Memory B cell (primary cell): ENCODE measurements at places on chromosomes 11 and 22.
A peak's percentile ranks its signal among the peaks of the same experiment; 100 is the strongest.

GRCh38 chr11:113334183-113334582, 19.8 kb downstream of the TTC12 start:
- no peak overlapping the region for H3K4me3 ChIP-seq
- peaks cover 64% of the 10 kb centered on the region for H3K36me3 ChIP-seq
- H3K27me3 ChIP-seq, result no peaks in the 10 kb centered on the region

- H3K4me1 ChIP-seq, result no peaks in the 10 kb centered on the region
- no peaks in the 10 kb centered on the region for H3K36me3 ChIP-seq
- no peak overlapping the region for H3K27ac ChIP-seq
- H3K4me3 ChIP-seq, result no peak overlapping the region
- H3K27me3 ChIP-seq, result peaks cover 26% of the 10 kb centered on the region
Measured at GRCh38 chr22:26320447-26320846, 108.6 kb upstream of the ASPHD2 start.

DNA sequence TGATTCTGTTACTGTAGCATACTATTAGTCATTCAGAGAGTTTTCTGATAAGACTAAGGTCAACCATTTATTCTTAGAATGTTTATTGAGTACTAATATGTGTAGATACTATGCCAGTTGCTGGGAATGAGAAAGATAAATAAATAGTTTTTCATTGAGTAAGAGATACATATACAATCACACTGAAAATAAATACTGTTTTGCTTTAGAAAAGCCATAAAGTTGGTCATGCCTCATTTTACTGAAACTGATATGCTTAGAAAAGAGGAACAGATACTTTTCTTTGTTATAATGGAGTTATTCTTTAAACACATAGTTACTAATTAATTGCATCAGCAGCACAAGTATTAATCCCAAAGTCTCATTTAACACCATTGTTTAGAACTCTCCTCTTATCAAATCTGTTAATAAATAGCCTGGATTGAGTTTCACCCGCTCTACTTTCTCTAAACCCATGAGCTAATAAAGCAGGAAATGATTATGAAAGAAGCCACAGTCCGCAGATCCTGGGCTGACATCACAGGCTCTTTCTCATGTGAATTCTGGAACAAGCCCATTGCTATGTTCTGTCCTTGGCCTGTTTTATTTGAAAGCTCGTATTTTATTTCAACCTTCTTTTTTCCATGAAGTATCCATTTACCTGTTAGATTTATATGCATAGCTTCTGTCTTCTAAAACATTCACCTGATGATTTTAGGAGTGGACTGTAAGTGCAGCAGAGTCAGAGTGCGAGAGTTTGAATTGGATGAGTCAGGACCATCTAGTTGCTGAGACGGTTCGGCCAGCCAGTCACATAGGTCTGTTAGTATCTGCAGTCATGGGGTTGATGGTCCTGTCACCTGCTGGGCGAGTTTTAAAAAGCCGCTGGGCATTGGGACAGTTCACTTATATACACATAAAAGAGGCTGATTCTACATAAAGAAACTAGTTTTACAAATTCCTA, 35.5 kb downstream of the PIWIL4 start:
- H3K27ac ChIP-seq, result no peak overlapping the region
- H3K27me3 ChIP-seq, result peaks cover 4% of the 10 kb centered on the region
- DNase-seq, result no peak
- H3K4me1 ChIP-seq, result peaks cover 6% of the 10 kb centered on the region
- peaks cover 5% of the 10 kb centered on the region for H3K36me3 ChIP-seq

- no peak for DNase-seq
- no peak overlapping the region for H3K27ac ChIP-seq
- H3K4me3 ChIP-seq, result no peak overlapping the region
- peaks cover 11% of the 10 kb centered on the region for H3K4me1 ChIP-seq
- peaks cover 4% of the 10 kb centered on the region for H3K36me3 ChIP-seq
- H3K27me3 ChIP-seq, result no peaks in the 10 kb centered on the region
Measured at GRCh38 chr11:107819361-107820014, 39.1 kb downstream of the SLC35F2 start.

- no peak overlapping the region for H3K4me3 ChIP-seq
- no peaks in the 10 kb centered on the region for H3K36me3 ChIP-seq
- no peak overlapping the region for H3K27ac ChIP-seq
- H3K27me3 ChIP-seq, result no peaks in the 10 kb centered on the region
- no peak for DNase-seq
Measured at GRCh38 chr11:99513368-99513767, 492.6 kb downstream of the CNTN5 start.

DNA sequence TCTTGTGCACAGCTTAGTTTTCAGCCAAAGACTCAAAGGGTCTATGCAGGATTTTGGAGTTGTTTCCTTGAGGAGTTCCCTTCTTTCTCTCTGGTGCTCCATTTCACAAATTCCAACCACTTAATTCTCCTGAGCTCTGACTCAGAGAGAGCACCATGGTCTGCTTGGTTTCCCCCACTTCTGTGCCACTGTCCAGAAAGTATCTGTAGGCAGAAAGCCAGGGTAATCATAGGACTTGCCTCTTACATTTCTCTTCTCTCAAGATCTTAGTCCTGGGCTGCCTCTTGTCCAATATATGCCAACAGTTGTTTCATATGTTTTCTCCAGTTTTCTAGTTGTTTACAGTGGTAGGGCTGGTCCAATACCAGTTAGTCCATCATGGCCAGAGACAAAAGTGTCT, 6.4 kb upstream of the MRGPRD start:
- no peaks in the 10 kb centered on the region for H3K4me1 ChIP-seq
- peaks cover 4% of the 10 kb centered on the region for H3K36me3 ChIP-seq
- H3K27ac ChIP-seq, result no peak overlapping the region
- no peak for DNase-seq
- no peak overlapping the region for H3K4me3 ChIP-seq

DNA sequence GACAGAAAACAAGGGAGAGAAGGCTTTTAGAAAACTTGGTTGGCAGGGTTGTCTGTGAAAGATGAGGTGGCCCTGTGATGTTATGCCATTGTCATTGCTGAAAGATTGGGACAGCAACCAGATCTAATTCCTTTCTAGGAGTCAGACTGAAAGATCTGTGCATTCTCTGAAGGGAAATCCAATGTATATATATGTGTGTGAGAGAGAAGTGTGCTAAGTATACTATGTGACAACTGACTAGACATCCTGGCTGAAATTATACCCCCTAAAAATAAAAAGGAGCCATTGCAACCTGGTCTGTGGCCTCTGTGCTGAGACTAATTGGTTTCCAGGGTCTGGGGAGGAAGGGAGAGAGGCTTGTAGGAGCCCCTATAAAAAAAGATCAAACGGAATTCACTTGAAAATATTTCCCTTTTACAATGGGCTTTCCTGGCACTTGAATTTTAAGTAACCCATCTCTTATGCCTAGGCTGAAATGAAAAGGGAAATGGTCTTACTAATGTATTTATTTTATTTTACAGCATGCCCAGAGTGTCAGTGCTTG, 1.2 kb upstream of the MPPED2 start:
- no peak for DNase-seq
- H3K36me3 ChIP-seq, result no peaks in the 10 kb centered on the region
- peaks cover 23% of the 10 kb centered on the region for H3K27me3 ChIP-seq
- peak overlapping the region; percentile 55 for H3K4me3 ChIP-seq
- peaks cover 7% of the 10 kb centered on the region for H3K4me1 ChIP-seq

- H3K4me1 ChIP-seq, result peaks cover 24% of the 10 kb centered on the region
- no peak overlapping the region for H3K4me3 ChIP-seq
- no peaks in the 10 kb centered on the region for H3K36me3 ChIP-seq
- H3K27ac ChIP-seq, result no peak overlapping the region
- DNase-seq, result no peak
Measured at GRCh38 chr11:128582496-128583366, 4.6 kb downstream of the ETS1 start.

GRCh38 chr11:70528794-70529580, 130.7 kb downstream of the CTTN start:
- no peaks in the 10 kb centered on the region for H3K36me3 ChIP-seq
- H3K27me3 ChIP-seq, result peaks cover 10% of the 10 kb centered on the region
- no peaks in the 10 kb centered on the region for H3K4me1 ChIP-seq
- DNase-seq, result no peak
- no peak overlapping the region for H3K27ac ChIP-seq
- H3K4me3 ChIP-seq, result no peak overlapping the region

DNA sequence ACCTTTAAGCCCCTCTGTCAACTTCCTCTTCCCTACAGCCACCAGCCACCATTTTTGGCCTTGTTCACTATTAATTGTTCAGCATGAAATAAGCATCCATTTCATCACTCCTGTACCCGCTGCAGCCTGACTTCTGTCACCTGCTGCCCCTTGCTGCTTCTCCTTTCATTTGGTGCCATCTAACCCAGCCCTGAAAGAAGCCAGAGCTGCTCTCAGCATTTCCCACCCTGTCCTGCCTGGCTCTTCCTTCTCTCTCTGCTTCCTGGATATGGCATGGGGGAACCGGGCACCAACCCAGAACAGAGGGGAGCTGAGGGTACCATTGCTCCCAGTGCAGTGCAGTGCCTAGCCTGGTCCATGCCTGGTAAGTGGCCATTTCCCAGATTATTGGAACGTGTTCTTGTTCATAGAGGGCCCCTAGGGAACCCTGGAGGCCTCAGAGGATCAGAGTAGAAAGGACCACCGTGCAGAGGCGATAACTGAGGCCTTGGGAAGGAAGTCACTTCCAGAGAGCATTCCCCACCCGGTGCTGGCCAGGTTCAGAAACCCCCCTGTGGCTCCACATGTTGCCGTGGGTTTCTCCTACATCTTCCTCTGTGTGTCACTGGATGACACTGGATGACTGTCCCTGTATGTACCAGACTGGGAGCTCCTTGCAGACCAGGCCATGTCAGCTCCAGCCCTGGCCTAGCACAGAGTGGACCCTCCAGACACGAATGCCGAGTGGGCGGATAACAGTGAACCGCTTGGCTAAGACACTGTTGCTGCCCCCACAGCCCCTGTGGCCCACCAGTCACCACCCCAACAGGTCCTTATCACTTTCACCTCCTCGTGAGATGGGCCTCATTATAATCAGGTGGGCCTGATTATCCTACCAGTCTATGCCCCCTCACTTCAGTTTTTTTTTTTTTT, 4.7 kb downstream of the YDJC start:
- no peak overlapping the region for H3K27ac ChIP-seq
- peaks cover 13% of the 10 kb centered on the region for H3K36me3 ChIP-seq
- no peaks in the 10 kb centered on the region for H3K27me3 ChIP-seq

GRCh38 chr22:47095395-47096122, 333.1 kb downstream of the TBC1D22A start:
- no peaks in the 10 kb centered on the region for H3K27me3 ChIP-seq
- peaks cover 42% of the 10 kb centered on the region for H3K36me3 ChIP-seq
- DNase-seq, result no peak
- H3K27ac ChIP-seq, result no peak overlapping the region
- peaks cover 33% of the 10 kb centered on the region for H3K4me1 ChIP-seq
- no peak overlapping the region for H3K4me3 ChIP-seq

GRCh38 chr11:78453140-78453935, 35.7 kb upstream of the GAB2 start:
- peaks cover 7% of the 10 kb centered on the region for H3K36me3 ChIP-seq
- DNase-seq, result no peak
- H3K27me3 ChIP-seq, result no peaks in the 10 kb centered on the region
- H3K4me1 ChIP-seq, result peaks cover 30% of the 10 kb centered on the region
- peak overlapping the region; percentile 81 for H3K27ac ChIP-seq
- no peak overlapping the region for H3K4me3 ChIP-seq

GRCh38 chr22:41998361-41999261, at the start of gene WBP2NL:
WBP2NL (plus strand) TSS chr22:41998788; CDS start chr22:41998819, 31 bp downstream.
- peak; percentile 83 for DNase-seq
- peak within 1 kb of the TSS; percentile 91 for H3K27ac ChIP-seq
- H3K36me3 ChIP-seq, result peaks cover 14% of the 10 kb centered on the region
- peak within 1 kb of the TSS; percentile 94 for H3K4me3 ChIP-seq
- peaks cover 17% of the 10 kb centered on the region for H3K4me1 ChIP-seq

GRCh38 chr22:37353839-37354238, 71.5 kb downstream of the CYTH4 start:
- no peaks in the 10 kb centered on the region for H3K36me3 ChIP-seq
- no peak overlapping the region for H3K27ac ChIP-seq
- DNase-seq, result no peak
- no peak overlapping the region for H3K4me3 ChIP-seq

DNA sequence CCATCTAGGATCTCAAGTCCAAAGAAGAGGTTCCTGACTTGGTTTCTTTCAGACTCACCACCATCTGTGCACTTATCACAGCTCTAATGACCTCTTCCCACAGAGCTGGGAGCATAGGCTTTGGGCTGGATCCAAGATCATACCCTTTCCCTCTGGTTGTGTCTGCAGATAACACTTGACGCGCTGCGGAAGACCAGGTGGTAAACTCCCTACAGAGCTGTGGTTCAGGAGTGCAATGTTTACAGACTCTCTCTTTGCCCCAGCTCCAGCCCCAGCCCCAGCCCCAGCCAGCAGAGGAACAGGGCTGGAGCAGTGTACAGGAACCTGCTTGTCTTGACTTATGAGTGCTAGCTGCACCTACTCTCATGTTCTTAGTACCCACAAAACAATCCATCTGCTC, 274.4 kb upstream of the SYN3 start:
- H3K27ac ChIP-seq, result no peak overlapping the region
- H3K4me3 ChIP-seq, result no peak overlapping the region
- no peak for DNase-seq
- H3K27me3 ChIP-seq, result no peaks in the 10 kb centered on the region
- H3K4me1 ChIP-seq, result peaks cover 5% of the 10 kb centered on the region

- no peak for DNase-seq
- H3K27me3 ChIP-seq, result peaks cover 10% of the 10 kb centered on the region
- H3K36me3 ChIP-seq, result no peaks in the 10 kb centered on the region
- peaks cover 4% of the 10 kb centered on the region for H3K4me1 ChIP-seq
- H3K27ac ChIP-seq, result no peak overlapping the region
- H3K4me3 ChIP-seq, result no peak overlapping the region
Measured at GRCh38 chr11:72179049-72179803, 12.7 kb upstream of the FOLR1 start.

DNA sequence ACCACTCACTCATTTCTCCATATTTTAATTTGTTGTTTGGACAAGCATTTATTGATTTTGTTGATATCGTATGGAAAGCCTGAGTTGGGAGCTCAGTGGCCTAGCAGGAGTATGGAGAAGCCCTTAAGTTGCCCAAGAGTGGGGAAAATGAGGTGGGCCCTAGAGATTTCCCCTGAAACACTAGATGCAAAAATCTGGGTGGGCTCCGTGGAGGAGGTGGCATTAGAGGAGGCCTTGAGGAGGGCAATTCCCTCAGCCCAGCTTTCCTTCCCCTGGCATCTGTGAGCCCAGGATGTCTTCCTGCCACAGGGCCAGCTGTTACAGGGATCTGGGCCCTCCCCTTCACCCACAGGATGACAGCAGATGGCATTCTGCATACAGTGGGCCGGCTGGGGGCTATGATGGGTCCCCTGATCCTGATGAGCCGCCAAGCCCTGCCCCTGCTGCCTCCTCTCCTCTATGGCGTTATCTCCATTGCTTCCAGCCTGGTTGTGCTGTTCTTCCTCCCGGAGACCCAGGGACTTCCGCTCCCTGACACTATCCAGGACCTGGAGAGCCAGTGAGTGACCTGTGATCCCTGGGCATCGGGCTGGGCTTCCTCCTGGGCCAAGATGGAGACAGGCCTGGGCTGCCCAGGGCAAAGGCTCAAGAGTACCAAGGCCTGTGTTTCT, 21.6 kb upstream of the SLC22A12 start:
- H3K36me3 ChIP-seq, result no peaks in the 10 kb centered on the region
- H3K27me3 ChIP-seq, result peaks cover 12% of the 10 kb centered on the region
- no peak overlapping the region for H3K27ac ChIP-seq
- H3K4me1 ChIP-seq, result peaks cover 5% of the 10 kb centered on the region
- DNase-seq, result no peak

- H3K4me1 ChIP-seq, result peaks cover 7% of the 10 kb centered on the region
- DNase-seq, result no peak
- peaks cover 2% of the 10 kb centered on the region for H3K27me3 ChIP-seq
- no peak overlapping the region for H3K27ac ChIP-seq
- H3K36me3 ChIP-seq, result peaks cover 4% of the 10 kb centered on the region
Measured at GRCh38 chr11:14677146-14677545, 33.5 kb downstream of the PDE3B start.
